T follicular helper cell (primary cell): ENCODE measurements at places on chromosomes 3 and 15.

- no peak for DNase-seq
Observed at GRCh38 chr15:64623347-64623996, 151.9 kb downstream of the RBPMS2 start.

DNA sequence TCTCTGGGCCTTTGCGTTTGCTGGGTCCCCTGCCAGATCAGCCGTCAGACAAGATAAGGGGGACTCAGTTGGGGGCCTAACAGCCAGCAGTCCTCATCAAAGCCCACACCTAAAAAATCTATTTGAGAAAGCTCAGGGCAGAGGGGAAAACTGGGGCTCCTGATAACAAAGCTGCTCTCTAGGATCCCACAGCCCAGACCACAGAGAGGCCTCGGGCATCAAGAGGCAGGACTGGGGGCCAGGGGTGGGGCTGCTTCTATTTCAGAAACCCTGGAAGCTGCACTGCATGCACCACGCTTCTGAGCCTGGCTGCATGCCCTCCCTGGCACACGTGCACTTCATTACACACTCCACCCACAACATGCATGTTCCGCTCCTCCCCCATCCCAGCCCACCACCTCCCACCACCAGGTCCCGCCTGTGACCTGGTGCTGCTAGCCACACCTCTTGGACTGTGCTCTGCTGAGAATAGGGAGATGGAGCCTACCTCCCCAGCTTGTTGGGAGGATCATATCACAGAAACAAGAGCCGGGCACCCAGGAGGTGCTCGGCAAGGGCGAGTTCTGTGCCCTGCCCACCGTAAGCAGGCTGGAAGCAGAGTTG lies 26.6 kb downstream of the FBLN2 start:
- DNase-seq: no peak

- no peak for DNase-seq
Observed at GRCh38 chr15:85031944-85032558, 50.4 kb downstream of the PDE8A start.

- DNase-seq: no peak
Observed at GRCh38 chr3:26312816-26313215, 309.8 kb upstream of the LRRC3B start.

DNA sequence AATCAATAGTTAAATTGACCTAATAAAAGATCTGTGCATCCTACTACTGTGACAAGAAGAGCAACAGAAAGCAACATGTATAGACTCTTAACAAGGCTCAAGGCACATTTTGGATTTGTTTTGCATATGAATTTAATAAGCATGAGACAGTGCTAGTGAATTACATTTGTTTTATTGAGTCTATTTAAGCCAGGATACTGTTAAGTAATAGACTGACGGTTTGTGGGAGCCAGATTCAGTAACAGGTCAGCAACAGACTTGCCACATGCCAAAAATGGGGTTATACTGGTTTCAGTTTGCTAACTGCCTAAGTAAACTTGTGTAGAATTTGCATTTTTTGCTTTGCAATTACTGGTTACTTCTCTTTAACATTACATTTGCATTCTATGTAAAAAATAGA lies 54.0 kb downstream of the MBNL1 start:
- DNase-seq: no peak

GRCh38 chr3:114272271-114272670 lies 21.6 kb upstream of the TIGIT start:
- no peak for DNase-seq

- DNase-seq: peak; percentile 99
Observed at GRCh38 chr3:120093911-120094775, at the start of gene GSK3B. Gene GSK3B (minus strand): TSS chr3:120094447. CDS start chr3:120093434, 1,013 bp downstream.

GRCh38 chr15:73787621-73788020 lies 34.5 kb upstream of the INSYN1 start:
- no peak for DNase-seq

DNA sequence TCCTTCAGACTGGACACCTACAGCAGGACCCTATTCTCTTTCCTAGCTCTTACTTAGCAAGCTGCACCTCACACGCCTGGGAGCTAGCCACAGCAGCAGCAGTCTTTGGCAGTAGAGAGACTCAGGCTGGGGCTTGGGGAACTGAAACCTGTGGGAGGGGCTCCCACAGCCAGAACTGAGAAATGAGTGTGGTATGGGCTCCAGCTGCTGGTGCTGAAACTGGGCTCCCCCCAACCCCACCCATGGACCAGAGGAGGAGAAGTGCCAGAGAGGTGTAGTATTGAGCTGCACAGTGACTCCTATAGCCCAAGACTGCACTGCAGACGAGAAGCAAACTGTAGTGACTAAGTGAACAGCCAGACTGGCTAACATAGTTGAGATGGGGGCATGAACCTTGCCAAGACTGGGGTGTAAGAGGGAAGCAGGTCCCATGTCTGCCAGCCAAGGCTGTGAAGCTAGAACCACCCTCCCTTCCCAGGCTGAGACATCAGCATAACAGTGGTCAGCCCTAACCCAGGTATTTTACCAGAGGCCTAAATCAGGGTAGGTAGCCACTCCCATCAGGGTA lies 62.5 kb downstream of the MYO5A start:
- DNase-seq: no peak

- no peak for DNase-seq
Observed at GRCh38 chr3:7292362-7292761, 431.4 kb downstream of the GRM7 start.

- no peak for DNase-seq
Observed at GRCh38 chr15:101266787-101267186, 10.5 kb downstream of the SELENOS start.

DNA sequence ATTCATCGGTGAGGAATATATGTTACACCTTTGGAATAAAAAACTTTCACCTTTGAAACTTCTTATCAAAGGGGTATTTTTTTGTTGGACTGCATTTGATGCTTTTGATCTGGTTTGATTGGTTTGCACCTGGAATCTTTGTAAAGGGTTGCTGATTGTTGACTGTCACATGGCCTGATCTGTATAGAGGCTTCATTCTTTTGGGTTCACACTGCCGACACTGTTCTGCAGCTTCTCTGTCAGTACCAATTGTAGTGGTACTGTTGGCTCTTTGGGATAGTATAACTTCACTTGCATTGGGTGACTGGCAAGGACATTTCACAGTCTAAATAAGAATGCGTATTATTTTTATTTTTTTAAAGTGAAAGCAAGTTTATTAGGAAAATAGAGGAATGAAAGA lies 155.7 kb downstream of the DOCK3 start:
- DNase-seq: no peak

GRCh38 chr15:31300208-31300661 lies 26.4 kb upstream of the KLF13 start:
- no peak for DNase-seq

GRCh38 chr15:93166675-93167074 lies 77.7 kb upstream of the RGMA start:
- DNase-seq: no peak

GRCh38 chr3:192010490-192010889 lies 549.5 kb downstream of the PYDC2 start:
- DNase-seq: no peak

- DNase-seq: no peak
Observed at GRCh38 chr3:175374705-175375104, 515.6 kb downstream of the NAALADL2 start.

- no peak for DNase-seq
Observed at GRCh38 chr3:40267937-40268724, 41.4 kb upstream of the EIF1B start.

- DNase-seq: no peak
Observed at GRCh38 chr15:89330119-89330518, 4.5 kb downstream of the POLG start.

DNA sequence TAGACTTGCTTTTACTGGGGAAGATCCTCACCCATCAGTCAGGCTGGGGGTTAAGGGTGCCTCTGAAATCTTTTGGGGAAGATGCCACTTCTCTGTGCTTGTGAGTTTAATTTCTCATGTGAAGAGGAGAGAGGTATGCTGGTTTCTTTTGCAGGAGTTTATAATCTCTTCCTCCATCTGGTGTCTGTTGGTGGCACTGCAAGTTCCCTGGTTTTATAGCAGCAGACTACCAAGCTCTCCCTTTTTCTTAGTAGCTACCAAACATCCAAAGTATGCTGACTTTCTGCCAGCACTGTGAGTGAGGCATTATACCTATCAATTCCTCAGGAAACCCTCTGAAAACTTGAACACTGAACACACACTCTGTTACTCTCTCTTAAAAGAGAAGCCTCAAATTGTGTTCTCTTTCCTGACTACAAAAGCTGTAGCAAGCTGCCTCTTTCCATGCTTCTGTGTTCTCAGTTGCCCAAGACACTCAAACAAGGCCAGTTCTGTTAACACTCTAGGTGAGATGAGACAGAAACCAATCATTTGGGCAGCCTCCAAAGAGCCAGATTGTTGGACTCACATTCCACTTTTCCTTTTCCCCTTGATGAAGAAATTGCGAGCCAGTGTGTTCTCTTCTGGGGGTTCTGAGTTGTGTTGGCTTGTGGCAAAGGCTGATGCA lies 299.5 kb downstream of the GAP43 start:
- DNase-seq: no peak

GRCh38 chr3:184658223-184658928 lies 53.5 kb downstream of the MAGEF1 start:
- no peak for DNase-seq

DNA sequence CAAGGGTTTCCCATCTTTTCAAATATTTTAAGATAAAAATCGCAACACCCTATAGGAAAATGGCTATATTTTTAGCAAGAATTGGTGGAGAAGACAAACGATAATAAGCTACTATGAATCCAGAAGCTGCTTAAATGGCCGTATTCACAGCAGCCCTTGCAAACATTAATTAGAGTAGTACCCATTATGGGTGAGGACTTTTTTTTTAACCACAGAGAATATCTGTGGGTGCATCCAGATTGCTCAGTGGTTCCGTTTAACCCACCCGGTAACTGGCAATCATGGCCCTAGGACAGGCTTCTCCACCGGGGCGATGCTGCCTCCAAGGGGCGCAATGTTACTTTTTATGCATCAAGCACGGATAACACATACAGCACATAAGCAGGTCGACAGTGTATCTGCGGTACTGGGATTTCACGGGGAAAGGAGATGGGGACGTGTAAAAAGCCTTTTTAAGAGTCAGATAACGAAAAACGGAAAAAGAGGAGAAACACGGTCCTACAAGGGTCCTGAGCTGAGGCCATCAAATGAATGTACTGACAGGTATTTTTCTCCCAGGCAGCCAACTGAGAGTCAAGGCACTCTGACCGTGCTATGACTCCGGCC lies 968 bp upstream of the TMEM266 start:
- no peak for DNase-seq

- no peak for DNase-seq
Observed at GRCh38 chr3:132568422-132568821, 28.6 kb upstream of the ACKR4 start.

DNA sequence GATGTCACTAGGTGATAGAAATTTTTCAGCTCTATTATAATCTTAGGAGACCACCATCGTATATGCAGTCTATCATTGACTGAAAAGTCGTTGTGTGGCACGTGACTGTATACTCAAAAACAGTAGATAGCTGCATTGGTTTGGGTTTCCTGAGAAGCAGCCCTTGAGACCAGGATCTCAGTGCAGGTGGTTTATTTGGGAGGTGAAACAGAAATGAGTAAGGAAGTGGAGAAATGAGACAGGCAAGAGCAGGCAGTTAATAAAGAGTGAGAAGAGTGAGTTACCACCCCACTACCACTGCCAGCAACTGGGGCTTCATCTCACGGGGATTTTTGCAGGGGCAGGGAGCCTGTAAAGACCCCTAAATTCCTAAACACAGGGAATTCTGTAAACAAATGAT lies 221.0 kb downstream of the SHQ1 start:
- no peak for DNase-seq

DNA sequence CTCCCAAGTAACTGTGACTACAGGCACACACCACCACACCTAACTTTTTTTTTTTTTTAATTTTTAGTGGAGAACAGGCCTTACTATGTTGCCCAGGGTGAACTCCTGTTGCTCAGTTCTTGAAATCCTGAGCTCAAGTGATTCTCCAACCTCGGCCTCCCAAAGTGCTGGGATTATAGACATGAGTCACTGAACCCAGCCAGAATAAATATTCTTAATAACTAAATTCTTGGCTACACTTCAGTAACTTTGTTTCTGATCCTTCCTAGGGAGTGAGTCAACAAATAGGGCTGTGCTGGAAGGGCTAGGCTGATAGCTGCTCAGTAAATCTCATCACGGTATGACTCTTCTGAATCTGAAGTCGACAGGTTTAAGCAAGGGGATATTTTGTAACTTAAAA lies 56.6 kb downstream of the P3H2 start:
- no peak for DNase-seq
